ENCODE measurements at places on chromosomes 5 and 9.
A peak's percentile ranks its signal among the peaks of the same experiment; 100 is the strongest.

- H3K27me3 ChIP-seq, result no peaks in the 10 kb centered on the region
- no peak overlapping the region for H3K27ac ChIP-seq
- DNase-seq, result no peak
- no peaks in the 10 kb centered on the region for H3K36me3 ChIP-seq
- H3K4me3 ChIP-seq, result no peak overlapping the region
- no peaks in the 10 kb centered on the region for H3K4me1 ChIP-seq
These were observed 143.8 kb downstream of the MAST4 start for GRCh38 chr5:66739951-66740350.

GRCh38 chr5:151154931-151155774 is 2.4 kb downstream of the ANXA6 start:
- H3K4me1 ChIP-seq, result peaks cover 25% of the 10 kb centered on the region
- H3K27ac ChIP-seq, result no peak overlapping the region
- no peaks in the 10 kb centered on the region for H3K27me3 ChIP-seq

DNA sequence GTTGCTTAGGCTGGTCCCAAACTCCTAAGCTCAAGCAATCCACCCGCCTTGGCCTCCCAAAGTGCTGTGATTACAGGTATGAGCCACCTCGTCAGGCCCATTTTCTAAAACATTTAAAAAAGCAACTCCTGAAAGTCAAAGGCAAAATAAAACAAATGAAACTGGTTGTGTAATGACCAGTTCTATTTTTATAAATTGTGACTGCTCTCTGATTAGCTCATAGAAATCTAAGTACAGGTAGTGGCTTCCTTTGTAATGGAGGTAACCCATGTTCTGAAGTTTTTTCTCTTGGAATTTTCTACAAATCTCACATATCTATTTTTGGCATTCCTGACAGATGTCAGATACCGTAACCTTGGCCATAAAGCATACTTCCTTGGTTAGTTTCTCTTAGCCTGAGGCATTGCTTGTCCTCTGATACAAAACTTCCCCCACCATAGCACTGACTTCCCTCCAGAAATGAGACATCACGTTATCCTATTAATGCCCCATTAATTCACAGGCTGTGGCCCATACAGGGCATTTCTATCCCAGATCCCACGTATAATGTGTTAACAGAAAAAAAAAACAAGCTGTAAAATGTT is 14.1 kb upstream of the AK3 start:
- no peak overlapping the region for H3K4me3 ChIP-seq
- peak overlapping the region; percentile 57 for H3K27ac ChIP-seq
- H3K27me3 ChIP-seq, result no peaks in the 10 kb centered on the region
- peaks cover 5% of the 10 kb centered on the region for H3K4me1 ChIP-seq

DNA sequence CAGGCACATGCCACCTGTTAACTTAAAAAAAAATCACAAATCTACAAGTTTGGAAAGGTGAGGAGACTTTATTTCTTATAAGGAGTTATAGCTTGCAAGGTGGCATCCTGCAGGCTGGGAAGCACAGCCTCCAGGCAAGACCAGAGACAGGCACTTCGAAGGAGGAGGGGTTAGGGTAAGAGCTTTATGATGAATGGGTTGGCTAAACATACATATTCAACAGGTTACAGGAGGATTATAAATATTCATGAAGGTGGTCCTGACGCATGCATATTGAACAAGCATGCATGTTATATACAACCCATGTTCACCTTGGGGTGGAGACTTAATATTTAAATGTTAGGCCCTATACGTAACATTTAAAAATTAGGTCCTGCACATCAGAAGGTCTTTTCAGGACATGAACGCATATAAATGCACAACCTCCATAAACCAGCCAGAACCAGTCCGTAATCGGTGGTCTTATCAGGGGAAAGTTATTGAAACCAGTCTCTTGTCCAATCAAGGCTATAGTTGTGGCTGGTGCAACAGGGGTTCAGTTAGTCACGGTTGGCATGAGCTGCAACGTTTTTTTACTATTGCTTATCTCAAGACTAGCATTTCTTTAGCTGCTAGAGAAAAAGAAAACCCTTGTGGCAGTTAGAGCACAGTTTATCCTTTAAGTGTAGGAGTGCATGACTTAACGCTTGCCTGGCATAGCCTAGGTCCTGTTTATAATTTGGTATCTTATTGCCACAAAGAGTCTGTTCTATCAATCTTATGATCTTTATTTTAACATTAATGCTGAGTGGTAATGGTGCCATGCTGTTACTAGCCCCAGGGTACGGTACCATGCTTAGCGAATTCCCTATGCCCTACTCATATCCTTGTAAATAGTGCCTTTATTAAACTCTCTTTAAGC is 72.7 kb downstream of the C9orf57 start:
- no peak overlapping the region for H3K4me3 ChIP-seq
- H3K4me1 ChIP-seq, result peaks cover 3% of the 10 kb centered on the region
- H3K36me3 ChIP-seq, result no peaks in the 10 kb centered on the region

- DNase-seq, result no peak
- H3K27ac ChIP-seq, result no peak overlapping the region
- H3K27me3 ChIP-seq, result no peaks in the 10 kb centered on the region
- H3K4me1 ChIP-seq, result no peaks in the 10 kb centered on the region
- H3K36me3 ChIP-seq, result no peaks in the 10 kb centered on the region
These were observed 148.8 kb upstream of the ZNF608 start for GRCh38 chr5:124895236-124895635.

GRCh38 chr9:110615498-110615897 is 36.0 kb upstream of the SVEP1 start:
- no peaks in the 10 kb centered on the region for H3K4me1 ChIP-seq
- no peaks in the 10 kb centered on the region for H3K36me3 ChIP-seq
- H3K27me3 ChIP-seq, result no peaks in the 10 kb centered on the region
- no peak overlapping the region for H3K27ac ChIP-seq
